ENCODE measurements at places on chromosomes 1 and 21.

DNA sequence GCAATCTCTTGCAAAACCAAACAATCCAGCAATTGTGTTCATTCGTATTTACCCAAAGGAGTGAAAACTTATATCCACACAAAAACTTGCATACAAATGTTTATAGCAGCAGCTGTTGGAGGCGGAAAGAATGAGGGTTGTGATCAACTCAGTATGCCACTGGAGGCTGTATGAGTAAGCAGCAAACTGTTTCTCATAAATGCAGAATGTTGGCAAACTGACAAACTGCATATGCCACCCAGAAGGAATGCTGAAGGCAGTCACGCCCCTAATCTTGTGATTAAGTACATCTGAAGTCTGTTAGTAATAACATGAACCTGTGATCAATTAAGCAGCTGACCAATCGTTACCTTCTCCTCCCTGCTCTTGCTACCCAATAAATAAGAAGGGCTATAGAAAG is 60.5 kb upstream of the CR2 start:
- no peak for DNase-seq

DNA sequence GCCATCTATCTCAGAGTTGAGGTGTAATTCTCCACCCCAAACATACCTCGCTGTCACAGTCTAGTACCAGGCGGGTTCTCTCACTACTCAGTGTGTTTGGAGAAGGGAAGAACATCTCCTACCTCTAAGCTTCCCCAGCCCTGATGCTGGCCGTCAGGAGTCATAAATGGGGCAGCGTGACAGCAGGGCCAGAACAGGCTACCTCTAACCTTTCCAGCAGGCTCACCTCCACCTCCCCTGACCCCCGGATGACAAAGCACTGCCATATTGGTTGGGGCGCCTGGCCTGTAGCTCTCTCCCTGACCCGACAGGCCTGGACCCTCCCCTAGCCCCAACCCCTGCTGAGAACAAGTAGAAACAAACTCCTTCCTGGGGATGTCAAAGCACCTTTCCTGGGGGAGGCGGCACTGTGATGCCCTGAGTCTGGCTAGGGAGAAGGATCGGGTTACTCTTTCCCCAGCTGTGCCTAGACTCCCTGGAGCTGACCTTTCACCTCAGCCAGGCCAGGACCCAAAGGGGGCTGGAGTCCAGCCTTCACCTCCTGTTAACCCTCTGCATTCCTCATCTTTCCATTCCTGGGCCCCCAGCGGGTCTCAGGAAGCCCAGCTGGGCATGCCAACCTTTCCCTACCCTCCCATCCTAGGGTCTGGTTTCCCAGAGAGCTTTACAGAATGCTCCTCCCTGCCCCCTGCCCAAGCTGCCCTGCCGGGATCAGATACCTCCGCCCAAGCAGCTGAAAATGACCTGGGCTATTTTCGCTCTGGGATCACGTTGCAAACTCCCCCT is 34.2 kb downstream of the AHDC1 start:
- DNase-seq = no peak

GRCh38 chr21:29382030-29382654 is 83.4 kb downstream of the BACH1 start:
- DNase-seq = no peak

DNA sequence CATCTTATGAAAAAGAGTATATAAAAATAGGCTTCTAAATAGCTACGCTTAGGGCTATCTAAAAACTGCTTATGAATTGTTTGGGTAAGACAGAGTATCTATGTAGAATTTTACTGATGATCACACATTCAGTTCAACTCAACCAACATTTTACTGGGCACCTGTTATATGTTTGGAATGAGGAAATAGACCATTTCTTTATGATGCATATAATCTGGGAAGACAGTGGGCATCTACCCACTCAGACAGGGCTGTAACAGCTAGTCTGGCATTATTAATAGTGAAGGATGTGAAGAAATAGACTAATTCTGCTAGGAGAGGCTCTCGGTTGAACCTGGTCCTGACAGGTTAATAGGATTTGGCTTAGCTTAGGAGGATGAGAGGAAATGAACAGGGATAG is 56.9 kb downstream of the TIAM1 start:
- no peak for DNase-seq

DNA sequence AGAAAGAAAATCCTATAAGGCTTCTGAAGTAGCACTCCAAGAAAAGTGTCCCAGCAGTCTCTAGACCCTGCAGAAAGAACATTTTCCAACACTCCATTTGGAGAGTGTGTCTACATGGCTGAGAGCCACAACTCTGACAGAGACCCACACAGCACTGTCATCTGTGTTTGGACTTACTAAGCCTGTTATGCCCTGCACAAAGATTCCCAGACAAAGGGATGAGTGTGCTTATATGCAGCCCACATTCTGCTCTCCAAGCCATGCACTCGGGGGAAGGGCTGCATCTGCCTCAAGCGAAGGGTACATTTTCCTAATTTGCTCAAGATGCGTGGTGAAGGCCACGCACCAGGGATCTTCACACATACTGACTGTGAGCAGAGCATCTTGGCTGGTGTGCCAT is 24.4 kb upstream of the SLAMF6 start:
- DNase-seq = no peak

- DNase-seq = no peak
These were observed 533.1 kb downstream of the KIF26B start for GRCh38 chr1:245687636-245688535.

GRCh38 chr1:214550857-214551435 is 456 bp downstream of the PTPN14 start:
- no peak for DNase-seq

- peak; percentile 19 for DNase-seq
These were observed 40.4 kb upstream of the LRRN2 start for GRCh38 chr1:204725821-204726448.

DNA sequence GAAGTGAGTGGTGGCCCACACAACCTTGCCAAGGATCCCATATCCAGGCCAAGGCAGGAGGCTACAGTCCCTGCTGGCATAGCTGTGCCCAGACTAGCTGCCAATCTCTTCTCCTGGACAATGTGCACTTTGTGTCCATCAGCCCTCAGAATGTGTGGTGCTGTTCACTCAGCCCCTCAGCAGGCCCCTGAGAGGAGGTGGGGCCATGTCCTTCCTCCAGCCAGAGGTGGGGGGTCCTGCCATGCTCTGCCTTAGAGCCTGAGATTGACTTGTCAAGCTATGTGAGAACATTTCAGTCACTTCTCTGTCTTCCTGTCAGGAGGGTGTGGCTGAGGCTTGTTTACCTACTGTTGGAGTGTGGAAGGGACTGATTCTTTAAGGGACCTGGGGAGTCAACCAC is 1.4 kb downstream of the NCF2 start:
- no peak for DNase-seq

DNA sequence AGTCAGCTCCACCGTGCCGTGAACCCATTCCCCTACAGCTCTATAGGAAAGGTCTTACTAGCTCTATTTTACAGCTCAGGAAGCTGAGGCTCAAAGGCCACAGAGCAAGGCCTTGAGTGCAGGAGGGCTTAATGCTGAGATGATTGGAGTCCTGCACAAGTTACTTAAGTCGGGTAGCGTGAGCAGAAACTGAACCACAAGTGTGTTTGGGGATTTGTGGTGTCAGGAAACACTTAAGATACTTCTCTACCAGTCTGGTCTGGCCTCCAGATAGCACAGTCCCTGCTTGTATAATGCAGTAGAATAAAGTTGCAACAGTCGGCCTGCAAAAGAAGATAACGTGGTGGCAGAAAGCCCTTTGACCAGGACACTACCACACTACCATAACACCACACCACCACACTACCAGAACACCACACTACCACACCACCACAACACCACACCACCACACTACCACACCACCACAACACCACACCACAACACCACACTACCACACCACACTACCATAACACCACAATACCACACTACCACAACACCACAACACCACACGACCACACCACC is 118.1 kb downstream of the SPSB1 start:
- DNase-seq = no peak

DNA sequence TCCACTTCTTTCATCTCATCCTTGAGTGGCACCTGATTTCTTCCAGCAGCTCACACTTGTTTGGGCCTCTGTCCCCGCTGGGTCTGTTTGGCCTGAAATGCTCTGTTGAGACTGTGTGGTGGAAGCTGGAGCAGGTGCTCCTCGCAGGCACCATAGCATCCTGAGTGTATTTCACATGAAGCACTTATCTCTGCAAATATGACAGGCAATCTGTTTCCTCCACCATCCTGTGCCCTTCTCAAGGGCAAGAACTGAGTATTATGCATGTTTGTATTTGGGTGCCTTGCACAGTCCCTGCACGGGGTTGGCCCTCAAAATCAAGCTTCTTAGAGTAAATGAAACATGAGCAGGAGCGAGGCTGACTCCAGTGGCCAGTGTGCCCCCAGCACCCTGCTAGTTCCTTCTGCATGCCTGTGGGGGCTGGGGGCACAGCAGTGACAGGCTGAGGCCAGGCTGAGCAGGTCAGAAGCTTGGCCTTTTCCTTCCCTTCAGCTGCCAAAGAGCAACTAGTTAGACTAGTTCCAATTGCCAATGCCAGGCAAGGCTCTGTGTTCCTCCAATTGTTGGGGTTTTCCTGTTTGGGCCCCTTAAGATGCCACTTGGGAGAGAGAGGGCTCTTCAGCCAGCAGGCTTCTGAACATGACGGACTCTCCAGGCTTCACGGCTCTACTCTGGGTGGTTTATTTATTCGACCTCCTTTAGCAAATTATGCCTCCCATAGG is 129.6 kb upstream of the ATP1A1 start:
- no peak for DNase-seq

DNA sequence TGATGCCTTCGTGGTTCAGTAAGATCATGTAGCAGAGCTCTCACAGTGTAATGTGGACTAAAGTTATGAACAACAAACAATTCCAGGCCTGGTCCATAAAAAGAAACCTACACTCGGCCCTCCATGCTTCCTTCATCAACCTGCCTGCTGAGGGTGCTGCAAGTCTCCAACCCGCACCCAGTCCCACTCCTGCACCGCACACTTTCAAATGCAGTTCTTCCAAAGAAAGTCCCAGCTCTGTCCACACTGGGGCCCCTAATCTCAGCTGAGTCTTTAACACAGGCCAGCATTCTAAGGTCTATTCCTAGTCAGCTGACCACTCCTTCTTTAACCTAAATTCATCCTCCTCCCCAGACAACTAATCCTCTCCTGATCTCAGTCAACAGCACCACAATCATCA is 71.5 kb upstream of the NR5A2 start:
- DNase-seq = no peak

- DNase-seq = peak; percentile 33
These were observed 407 bp downstream of the GALNT2 start for GRCh38 chr1:230067419-230067870.

- no peak for DNase-seq
These were observed 376.3 kb downstream of the AMY1C start for GRCh38 chr1:104125970-104126369.

DNA sequence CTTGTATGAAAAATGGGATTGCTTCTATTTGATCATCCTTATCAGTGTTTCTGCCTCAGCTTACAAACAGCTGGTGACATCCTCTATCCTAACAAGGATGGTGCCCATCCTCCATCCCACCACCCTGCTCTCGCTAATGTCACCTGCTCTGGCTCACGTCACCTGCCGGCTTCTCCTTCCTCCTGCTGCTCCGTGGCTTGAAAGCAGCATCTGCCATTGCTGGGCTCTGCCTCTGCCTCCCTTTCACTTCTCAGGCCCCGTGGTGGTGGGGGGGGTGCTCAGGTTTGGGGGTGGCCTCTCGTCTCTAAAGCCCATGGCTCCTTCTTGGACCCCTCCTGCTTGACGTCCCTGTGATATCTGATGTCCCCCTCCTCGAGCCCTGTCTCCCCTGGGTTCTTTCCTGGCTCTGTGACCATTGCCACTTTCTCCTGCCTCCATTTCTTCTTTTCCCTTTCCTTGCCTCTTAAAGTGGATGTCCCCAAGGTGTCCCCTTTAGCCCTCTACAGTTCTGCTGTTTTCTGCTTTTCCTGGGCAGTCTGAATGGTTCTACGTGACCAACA is 135.5 kb upstream of the ERRFI1 start:
- peak; percentile 67 for DNase-seq

DNA sequence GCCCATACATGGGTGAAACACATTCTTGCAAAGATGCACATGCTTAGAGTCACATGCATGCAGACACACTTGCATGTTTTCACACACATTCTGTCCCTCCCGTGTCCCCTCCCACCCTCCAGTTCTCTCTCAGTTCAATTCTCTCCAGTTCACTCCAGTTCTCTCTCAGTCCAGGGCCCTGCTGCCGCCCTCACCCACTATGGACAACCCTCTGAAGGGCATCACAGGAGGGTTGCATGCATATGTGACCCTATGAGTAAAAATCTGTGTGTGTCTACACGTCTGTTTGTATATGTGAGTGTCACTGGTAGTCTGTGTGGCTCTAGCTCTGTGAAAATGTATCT is 21.8 kb upstream of the ADGRB2 start:
- no peak for DNase-seq

DNA sequence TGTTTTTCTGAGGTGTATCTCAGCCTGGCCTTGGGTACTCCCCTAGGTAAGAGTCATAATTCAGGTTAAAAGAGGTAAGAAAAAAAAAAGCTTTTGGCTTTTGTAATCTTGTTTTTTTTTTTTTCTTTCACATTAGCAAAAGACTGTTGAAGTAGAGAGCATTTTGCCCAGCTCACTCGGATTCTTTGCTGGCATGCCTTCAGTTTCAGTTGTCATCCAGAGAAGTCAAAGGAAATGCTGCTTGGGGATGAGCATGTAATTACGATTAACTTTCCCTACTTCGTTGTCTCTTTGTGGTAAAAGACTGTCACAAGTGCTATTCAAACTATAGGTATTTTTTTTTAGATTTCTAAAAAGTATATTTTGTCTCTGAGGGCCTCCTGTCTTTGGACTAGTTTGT is 6.3 kb downstream of the BACH1 start:
- DNase-seq = no peak

DNA sequence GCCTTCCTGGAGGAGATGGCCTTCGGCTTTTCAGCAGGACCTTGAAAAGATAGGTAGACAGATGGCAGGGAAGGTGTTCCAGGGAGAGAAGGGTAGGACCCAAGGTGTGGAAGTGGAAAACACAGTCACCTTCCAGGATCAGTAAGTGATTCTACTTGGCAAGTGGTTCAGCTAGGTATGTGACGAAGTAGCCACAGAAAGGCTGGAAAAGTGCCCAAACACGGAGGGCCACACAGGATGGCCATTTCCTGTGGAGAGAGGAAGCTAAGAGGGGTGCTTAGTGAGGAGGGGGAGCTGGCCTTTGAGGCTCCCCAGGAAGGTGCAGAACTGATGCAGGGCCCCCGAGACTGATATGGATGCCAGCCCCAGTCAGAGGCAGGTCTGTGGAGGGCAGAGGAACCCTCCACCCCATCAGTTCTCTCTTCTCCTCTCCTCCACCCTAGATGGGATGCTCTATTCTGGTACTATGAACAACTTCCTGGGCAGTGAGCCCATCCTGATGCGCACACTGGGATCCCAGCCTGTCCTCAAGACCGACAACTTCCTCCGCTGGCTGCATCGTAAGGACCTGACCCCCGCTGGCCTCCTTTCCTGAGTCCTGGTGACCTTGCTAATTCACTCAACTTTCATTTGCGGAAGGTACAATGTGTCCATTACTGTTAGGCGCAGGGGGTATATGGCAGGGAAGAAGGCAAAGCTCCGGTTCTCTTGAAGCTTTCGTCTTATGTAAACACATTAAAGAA is 6.8 kb downstream of the SEMA4A start:
- no peak for DNase-seq

- DNase-seq = no peak
These were observed 28.3 kb downstream of the SCP2 start for GRCh38 chr1:52955129-52955970.
